Renal pelvis (tissue), 12 donors: ENCODE measurements at places on chromosomes 4 and X. TPM values are rescaled to one million over a fixed set of nuclear protein-coding genes. Genes with fewer than 3 reads are reported as not detected.
A peak's percentile ranks its signal among the peaks of the same experiment; 100 is the strongest.

LRBA gene
- polyA plus RNA-seq, result 76.1 TPM

DNA sequence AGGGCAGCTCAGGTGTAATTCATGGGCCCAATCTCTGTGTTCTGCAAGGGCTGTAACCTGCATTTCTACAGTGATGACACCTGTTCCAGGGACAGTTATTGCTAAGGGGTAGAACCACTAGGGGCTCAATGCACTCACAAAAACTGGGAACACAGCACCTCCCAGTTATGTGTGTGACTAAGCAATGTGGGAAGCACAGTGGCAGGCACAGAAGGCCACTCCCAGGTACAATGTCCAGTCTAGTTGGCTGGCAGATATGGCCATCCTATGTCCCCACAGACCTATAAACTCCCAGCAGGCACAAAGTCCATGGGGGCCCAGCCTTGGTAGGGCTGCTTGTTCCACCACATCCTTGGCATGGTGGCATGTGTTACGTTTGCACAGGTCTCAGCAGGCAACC is 25.7 kb downstream of the CXCL13 start:
- DNase-seq, result no peak

GRCh38 chr4:181793096-181793495 is 450.1 kb upstream of the TENM3 start:
- peak; percentile 10 for DNase-seq

SSX2B gene
- 0.34 TPM for polyA plus RNA-seq

EPGN gene
- polyA plus RNA-seq, result 0.95 TPM

- DNase-seq, result no peak
These were observed 87.7 kb upstream of the STS start for GRCh38 chrX:7059859-7060258.
